ENCODE measurements at places on chromosomes 3 and 15.
A peak's percentile ranks its signal among the peaks of the same experiment; 100 is the strongest.

- no peak for DNase-seq
Measured at GRCh38 chr3:59341459-59341858, 291.6 kb upstream of the CFAP20DC start.

- peak; percentile 21 for DNase-seq
Measured at GRCh38 chr3:142180761-142181362, 31.5 kb upstream of the TFDP2 start.

- no peak for DNase-seq
Measured at GRCh38 chr15:60853109-60853508, 374.2 kb upstream of the ICE2 start.

GRCh38 chr3:4492208-4493013 lies 737 bp upstream of the ITPR1 start:
- DNase-seq: peak; percentile 79

DNA sequence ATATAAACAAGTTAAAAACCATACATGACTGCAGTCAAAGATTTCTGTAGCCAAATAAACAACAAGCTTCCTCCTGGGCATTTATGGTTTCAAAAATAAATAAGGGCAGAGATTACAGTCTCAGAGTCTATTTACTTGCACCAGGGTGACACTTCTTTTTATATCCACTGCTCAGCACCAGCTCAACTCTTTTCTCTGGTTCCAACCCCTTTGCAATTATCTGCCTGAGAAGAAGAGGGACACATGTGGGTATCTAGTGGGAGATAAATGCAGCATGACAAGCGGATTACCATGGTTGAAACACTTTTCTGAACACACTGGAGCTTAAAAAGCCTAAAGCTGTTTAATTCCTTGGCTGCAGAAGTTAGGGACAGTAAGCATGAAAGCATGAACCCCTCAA lies 311.5 kb downstream of the CNTN3 start:
- DNase-seq: no peak

- peak; percentile 10 for DNase-seq
Measured at GRCh38 chr3:42507252-42507651, 4.8 kb downstream of the VIPR1 start.

- no peak for DNase-seq
Measured at GRCh38 chr3:40680685-40681657, 156.2 kb downstream of the ZNF621 start.

DNA sequence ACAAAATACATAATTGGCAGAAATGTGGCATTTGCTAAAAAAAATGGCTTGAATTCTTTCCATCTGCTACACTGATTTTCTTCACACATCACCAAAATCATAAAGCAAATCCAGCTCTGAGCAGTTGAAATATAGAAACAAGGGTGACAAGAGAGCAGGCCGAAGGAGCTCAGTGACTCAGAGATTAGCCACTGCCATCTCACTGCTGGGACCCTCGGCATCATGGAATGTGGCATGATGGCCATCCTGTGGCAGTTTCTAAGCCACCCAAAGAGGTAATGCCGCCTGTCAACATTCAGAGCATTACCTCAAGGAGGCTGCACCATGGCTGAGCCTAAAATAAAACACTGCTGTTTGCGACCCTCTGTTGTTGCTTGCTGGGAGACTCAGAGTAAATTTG lies 80.5 kb upstream of the OSBPL11 start:
- peak; percentile 25 for DNase-seq

- DNase-seq: no peak
Measured at GRCh38 chr3:197202694-197203093, 95.7 kb downstream of the DLG1 start.

GRCh38 chr3:156750874-156751245 lies 75.3 kb upstream of the LEKR1 start:
- DNase-seq: no peak

- DNase-seq: no peak
Measured at GRCh38 chr3:37386627-37387230, 212.3 kb upstream of the LRRFIP2 start.

DNA sequence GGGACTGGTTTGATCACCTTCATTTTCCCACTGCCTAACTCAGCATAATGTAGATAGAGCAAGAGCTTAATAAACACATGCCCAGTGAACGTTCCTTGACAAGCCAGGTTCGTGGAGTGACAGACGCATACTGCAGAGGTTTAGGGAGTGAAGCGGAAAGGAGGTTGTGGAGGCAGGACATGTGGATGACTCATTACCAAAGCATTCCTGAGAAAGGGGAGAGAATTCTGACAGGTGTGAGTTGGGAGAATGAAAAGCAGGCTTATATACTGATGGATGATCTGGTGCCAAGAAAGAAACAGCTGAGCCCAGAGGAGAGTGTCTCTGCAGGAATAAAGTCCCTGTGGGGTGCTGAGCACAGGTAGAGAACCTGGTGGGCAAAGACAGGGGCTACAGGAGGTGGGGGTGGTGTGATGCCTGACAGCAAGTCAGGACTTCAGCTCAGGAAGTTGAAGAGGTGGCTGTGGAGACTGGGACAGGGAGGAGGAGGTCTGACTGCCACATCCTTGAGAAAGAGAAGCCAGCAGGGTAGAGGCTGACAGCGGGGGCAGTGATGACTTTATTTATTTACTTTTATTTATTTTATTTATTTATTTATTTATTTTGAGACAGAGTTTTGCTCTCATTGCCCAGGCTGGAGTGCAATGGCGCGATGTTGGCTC lies 2.4 kb upstream of the RPL29 start:
- DNase-seq: peak; percentile 89

GRCh38 chr3:38254872-38255271 lies 10.7 kb upstream of the SLC22A13 start:
- DNase-seq: peak; percentile 16

DNA sequence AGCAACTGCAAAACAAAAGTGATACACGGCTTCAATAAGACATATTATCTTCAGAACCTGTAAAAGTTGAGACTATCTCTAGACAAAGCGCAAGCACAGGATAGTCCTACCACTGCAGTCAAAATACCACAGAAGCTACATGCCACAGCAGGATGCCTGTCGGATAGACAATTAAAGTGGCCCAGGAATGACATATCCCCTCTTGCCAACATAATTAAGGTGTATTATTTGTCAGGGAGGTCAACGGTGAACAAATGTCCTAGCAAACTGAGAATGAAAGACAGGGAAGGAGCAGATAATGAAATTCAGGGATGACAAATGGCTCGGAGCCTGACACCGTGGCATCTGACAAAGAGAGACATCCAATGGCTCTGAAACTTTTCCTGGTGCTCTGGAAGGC lies 185.7 kb downstream of the MECOM start:
- DNase-seq: no peak

DNA sequence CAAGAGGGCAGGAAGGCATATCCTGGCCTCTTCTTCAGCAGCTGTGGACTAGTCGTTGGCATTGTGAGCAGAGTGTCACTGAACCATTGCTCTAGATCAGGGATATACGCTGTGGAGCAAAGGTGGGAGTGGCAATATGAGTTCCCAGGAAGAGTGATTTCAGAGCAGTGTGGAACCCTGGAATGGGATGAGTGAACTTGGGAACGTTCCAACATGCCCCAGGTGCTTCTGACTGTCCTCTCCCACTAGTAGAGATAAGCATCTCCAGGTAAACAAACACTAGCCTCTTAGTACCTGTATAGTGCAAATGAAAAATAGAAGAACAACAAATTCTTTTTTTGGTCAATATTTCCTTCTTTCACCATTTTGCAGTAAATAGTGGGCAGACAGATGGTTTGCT lies 123.6 kb upstream of the VEPH1 start:
- no peak for DNase-seq

DNA sequence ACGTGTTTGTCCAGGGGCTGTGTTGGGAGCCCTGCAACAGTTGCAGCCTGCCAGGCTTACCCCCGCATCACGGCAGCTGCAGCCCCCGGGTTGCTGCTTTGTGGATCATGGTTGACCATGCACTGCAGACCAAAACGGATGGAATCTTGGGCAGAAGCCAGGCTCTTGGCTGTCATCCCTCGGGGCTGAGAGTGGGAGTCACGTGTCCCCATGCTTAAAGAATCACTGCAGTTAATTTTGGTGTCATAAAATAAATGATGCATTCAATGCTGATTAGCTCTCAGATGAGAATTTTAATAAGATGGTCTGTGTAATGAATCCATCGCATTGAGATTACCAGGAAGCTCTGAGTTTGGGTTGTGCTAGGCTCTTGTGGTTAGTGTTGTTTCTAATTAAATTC lies 115.6 kb downstream of the CHDH start:
- DNase-seq: peak; percentile 17

- no peak for DNase-seq
Measured at GRCh38 chr3:72973786-72974185, 22.8 kb upstream of the PPP4R2 start.

- DNase-seq: no peak
Measured at GRCh38 chr15:89139613-89140499, 51.6 kb downstream of the ABHD2 start.

- no peak for DNase-seq
Measured at GRCh38 chr3:110687138-110687537, 384.5 kb upstream of the NECTIN3 start.

GRCh38 chr3:184058029-184058428 lies 5.2 kb downstream of the HTR3C start:
- no peak for DNase-seq

GRCh38 chr15:74291101-74292071 lies 55.3 kb downstream of the CCDC33 start:
- DNase-seq: peak; percentile 64

DNA sequence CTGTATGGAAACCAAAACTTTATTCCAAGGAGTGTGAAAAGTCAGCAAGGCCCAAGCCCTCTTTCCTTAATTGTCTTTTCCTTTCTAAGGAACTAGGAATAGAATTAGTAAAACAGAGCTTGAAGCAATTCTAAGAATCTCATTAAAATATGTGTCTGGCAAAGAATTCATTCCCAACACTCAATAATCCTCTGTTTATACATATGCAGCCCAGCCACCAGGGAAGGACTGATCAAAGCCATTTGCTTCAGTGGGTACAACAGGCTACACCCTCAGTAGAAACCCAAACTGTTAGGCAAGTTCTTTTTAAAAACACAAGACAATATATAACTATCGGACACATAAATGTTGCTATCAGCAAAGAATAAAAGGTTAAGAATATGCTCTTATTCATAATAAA lies 266.9 kb downstream of the ERC2 start:
- no peak for DNase-seq

- no peak for DNase-seq
Measured at GRCh38 chr15:57993409-57994145, 71.9 kb downstream of the ALDH1A2 start.

- DNase-seq: no peak
Measured at GRCh38 chr3:185961675-185962232, 23.9 kb upstream of the TRA2B start.

DNA sequence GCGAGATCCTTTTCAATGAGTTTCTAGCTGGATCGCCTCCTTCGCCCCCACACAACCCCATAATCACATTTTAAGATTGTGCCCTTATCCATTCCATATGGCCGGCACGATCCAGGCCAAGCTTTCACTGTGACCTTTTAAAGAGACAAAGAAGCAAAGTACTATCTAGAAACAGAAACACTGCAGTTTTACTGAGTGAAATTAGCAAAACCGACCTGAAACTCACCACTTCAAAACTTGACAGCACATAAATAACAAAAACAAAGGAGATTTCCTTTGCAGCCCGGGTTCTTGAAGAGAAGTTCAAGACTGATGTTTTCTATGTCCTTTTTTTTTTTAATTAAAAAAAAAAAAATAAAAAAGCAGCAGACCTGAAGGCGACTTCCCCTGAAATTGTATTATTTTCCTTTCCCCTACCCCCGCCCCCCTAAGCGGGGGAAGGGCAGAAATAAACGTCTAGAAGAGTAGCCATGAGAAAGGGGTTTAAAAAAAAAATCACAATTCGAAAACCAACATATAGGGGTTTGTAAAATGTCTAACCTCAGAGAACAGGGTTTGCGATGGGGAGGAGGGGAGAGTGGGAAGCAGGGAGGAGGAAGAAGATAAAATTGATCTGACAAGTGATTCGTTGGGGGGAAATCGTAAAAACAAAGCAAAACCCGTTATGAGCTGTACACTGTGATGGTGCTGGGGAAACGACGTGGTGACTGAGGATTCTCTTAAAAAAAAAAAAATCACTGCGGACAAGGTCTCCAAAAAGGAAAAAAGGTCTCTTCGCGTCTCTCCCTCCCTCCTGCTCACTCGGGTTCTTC lies 1.5 kb downstream of the SATB1 start:
- peak; percentile 53 for DNase-seq

Data from kidney tubule cell (primary cell).